ENCODE measurements at places on chromosomes 7 and 10.

DNA sequence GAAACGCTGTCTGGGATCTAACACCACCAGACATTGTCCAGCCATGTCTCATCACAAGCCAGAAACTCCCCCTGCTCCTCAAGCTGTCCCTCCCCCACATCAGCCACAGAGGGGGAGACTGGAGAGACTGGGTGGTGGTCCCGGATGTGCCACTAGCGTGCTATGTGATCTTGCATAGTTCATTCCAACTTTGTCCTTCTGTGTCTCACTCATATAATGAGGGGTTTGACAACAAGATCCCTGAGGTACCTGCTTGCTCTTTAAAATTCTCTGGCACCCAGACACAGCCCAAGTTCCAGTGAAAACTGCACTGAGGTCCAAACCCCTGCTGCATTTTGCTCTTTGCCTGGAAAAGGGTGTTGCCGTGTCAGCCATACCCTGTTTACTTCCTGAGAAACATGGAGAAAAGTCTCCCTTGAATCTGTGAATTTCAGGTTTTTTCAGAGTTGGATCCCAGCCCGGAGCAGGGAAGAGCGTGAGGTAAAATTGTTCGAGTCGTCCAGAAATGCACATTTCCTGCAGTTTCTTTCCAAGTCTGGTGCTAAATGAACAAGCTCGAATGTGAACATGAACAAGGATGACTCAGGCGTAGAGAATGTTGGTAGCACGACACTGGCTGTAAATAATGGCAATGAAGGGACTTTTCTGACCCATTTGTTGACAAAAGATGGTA is 156.6 kb downstream of the CCDC3 start:
- DNase-seq: peak; percentile 64
- no peaks in the 10 kb centered on the region for H3K27me3 ChIP-seq
- no peaks in the 10 kb centered on the region for H3K36me3 ChIP-seq
- no peak overlapping the region for H3K27ac ChIP-seq

GRCh38 chr10:90920986-90921666 is at the start of gene ANKRD1:
ANKRD1 (minus strand) TSS chr10:90921087; CDS start chr10:90921027, 60 bp downstream.
- DNase-seq: no peak
- peaks cover 1% of the 10 kb centered on the region for H3K4me1 ChIP-seq

DNA sequence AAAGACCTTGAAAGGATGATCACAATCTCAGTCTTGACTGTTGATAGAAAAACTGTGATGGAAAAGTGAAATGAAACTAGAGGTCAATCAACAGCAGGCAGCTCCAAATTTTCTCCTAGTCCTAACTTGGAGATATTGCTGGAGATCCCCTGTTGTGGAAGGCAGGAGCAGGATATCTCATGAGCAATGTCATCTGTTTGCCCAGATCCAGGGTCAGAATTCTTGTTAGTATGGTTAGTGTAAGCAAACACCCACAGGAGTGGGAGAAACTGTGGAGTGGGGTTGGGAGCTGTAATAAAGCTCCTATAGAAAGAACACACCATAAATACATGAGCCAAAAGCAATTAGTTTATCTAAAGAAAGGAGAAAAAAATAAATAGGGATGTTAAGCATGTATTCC is 169.0 kb downstream of the AKR1D1 start:
- H3K36me3 ChIP-seq: no peaks in the 10 kb centered on the region
- H3K4me1 ChIP-seq: peaks cover 2% of the 10 kb centered on the region
- H3K27ac ChIP-seq: no peak overlapping the region
- no peaks in the 10 kb centered on the region for H3K27me3 ChIP-seq
- H3K4me3 ChIP-seq: no peak overlapping the region
- DNase-seq: no peak

GRCh38 chr10:72483471-72483870 is 128.8 kb upstream of the DNAJB12 start:
- no peak overlapping the region for H3K27ac ChIP-seq
- H3K36me3 ChIP-seq: no peaks in the 10 kb centered on the region
- no peaks in the 10 kb centered on the region for H3K27me3 ChIP-seq
- H3K4me3 ChIP-seq: no peak overlapping the region
- no peaks in the 10 kb centered on the region for H3K4me1 ChIP-seq

DNA sequence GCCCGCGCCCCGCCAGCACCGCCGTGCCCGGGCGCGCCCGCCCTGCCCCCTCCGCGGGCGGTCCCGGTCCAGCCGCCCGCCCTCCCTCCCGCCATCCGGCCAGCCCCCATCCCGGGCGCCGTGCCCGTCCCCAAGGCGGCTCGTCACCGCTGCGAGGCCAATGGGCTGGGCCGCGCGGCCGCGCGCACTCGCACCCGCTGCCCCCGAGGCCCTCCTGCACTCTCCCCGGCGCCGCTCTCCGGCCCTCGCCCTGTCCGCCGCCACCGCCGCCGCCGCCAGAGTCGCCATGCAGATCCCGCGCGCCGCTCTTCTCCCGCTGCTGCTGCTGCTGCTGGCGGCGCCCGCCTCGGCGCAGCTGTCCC is at the start of gene HTRA1:
TSS of gene HTRA1 (plus strand) at position 187 of the 362 bp plus-strand sequence. CDS start at position 287, 100 bp downstream.
- DNase-seq: peak; percentile 82
- peaks cover 28% of the 10 kb centered on the region for H3K4me1 ChIP-seq
- peak within 1 kb of the TSS; percentile 90 for H3K27ac ChIP-seq
- H3K36me3 ChIP-seq: no peaks in the 10 kb centered on the region

- H3K27me3 ChIP-seq: no peaks in the 10 kb centered on the region
- no peaks in the 10 kb centered on the region for H3K4me1 ChIP-seq
- no peak for DNase-seq
- no peaks in the 10 kb centered on the region for H3K36me3 ChIP-seq
- no peak overlapping the region for H3K27ac ChIP-seq
Measured at GRCh38 chr7:133186060-133186459, 66.8 kb upstream of the EXOC4 start.

DNA sequence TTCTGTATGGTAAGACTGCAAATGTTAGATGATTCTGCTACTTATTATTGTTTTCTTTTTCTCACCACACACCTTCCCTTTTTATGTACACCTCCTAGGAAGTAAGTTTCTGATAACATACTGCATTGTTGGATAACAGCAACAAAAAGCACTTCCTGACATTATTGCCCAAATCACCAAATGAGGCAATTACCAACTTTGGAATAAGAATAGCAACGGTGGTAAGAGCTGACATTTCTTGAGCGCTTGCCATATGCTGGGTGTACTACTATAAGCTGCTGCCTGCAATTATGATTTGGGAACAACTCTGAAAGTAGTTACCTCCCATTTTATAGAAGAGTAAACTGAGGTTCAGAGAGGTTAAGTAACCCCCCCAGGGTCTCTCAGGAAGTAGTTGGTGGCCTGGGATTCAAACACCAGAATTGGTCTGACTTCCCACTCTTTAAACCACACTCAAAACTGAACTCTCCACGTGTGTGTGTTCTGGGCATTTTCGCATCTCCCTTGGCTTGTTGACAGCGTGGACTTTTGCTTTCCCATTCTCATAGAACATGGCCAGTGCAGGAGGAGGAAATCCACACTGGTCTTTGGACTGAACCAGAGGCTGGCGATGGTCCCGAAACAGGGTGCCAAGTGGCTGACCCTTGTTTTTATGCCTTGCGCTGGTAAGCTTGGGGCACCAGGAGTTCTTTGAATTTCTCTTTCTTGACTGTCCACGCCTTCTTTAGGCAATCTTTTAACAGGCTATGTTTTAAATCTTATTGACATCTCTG is 71.4 kb downstream of the TCF7L2 start:
- DNase-seq: no peak
- H3K4me1 ChIP-seq: peaks cover 27% of the 10 kb centered on the region
- H3K4me3 ChIP-seq: no peak overlapping the region
- H3K27me3 ChIP-seq: no peaks in the 10 kb centered on the region

- no peaks in the 10 kb centered on the region for H3K36me3 ChIP-seq
- H3K4me1 ChIP-seq: no peaks in the 10 kb centered on the region
- DNase-seq: no peak
- H3K4me3 ChIP-seq: no peak overlapping the region
- H3K27ac ChIP-seq: no peak overlapping the region
Measured at GRCh38 chr7:128094686-128095085, 63.4 kb upstream of the LRRC4 start.

- peaks cover 3% of the 10 kb centered on the region for H3K27me3 ChIP-seq
- no peaks in the 10 kb centered on the region for H3K36me3 ChIP-seq
- peak overlapping the region; percentile 61 for H3K4me3 ChIP-seq
- H3K27ac ChIP-seq: no peak overlapping the region
Measured at GRCh38 chr7:27155816-27156507, 513 bp downstream of the HOXA7 start.

DNA sequence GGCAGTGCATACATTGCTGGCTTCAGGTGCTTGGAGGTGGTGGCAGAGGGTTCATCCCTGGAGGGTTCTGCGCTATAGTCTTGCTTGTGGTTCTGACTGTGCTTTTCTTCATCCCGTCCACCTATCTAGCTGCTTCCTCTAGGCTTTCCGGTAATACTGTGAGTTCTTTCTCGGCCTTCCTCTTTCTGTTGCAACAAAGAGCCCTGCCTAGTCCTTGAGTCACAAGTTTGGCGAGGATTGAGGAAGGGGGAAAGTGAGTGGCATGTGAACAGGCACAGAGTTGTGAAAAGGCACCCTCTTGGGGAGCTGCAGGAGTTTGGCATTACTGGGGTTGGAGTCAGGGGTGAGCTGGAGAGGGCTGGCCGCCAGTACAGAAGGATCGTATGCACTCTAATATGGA is 123.0 kb downstream of the SH2D4B start:
- no peak overlapping the region for H3K4me3 ChIP-seq
- no peak overlapping the region for H3K27ac ChIP-seq

- H3K4me1 ChIP-seq: no peaks in the 10 kb centered on the region
- no peak overlapping the region for H3K27ac ChIP-seq
- no peaks in the 10 kb centered on the region for H3K36me3 ChIP-seq
- no peak overlapping the region for H3K4me3 ChIP-seq
- DNase-seq: no peak
Measured at GRCh38 chr7:111744501-111745155, 182.3 kb upstream of the IMMP2L start.

DNA sequence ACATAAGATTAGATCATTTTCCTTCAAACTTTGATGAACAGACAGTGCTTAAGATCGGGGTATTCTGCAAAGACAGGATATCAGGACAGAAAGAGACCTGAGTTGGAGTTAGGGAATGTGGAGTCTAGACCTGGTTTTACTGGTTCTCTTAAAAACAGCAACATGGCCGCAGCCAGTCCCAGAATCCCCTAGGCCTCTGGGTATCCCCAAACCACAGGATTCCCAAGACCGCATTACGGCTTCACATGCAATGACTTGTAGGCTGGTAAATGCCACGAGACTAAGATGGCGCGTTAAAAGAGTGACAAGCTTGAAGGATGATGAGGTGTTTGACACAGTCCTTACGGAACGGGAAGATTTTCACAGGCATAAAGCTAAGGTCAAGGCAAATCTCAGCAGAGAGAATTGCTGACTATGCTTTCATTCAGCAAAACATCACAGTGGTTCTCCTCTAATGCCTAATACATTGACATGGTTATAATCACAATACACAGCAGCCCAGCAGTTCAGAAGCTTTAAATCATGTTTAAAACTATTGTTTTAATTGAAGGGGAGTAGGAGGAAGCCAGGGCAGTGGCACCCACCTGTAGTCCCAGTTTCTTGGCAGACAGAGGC is 32.9 kb downstream of the MPP7 start:
- H3K27ac ChIP-seq: no peak overlapping the region
- no peaks in the 10 kb centered on the region for H3K27me3 ChIP-seq
- H3K4me1 ChIP-seq: no peaks in the 10 kb centered on the region
- H3K4me3 ChIP-seq: no peak overlapping the region
- H3K36me3 ChIP-seq: no peaks in the 10 kb centered on the region

- no peak for DNase-seq
- no peaks in the 10 kb centered on the region for H3K36me3 ChIP-seq
- no peaks in the 10 kb centered on the region for H3K27me3 ChIP-seq
- H3K4me1 ChIP-seq: no peaks in the 10 kb centered on the region
Measured at GRCh38 chr7:43546231-43546630, 36.7 kb upstream of the STK17A start.

DNA sequence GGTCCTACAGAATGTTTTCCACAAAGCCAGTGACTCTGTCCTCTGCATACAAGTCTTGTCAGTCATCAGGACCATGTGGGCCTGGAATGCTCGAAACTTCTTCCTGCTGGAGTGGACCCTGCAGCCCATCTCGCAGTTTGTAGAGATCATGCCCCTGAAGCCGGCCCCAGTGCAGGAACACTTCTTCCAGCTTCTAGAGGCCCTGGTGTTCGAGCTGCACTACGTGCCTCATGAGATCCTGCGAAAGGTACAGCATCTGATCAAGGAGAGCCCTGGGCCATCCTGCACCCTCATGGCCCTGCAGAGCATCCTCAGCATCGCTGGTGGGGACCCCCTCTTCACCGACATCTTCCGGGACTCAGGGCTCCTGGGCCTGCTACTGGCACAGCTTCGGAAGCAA is 46.5 kb downstream of the WDFY4 start:
- H3K36me3 ChIP-seq: no peaks in the 10 kb centered on the region
- H3K4me1 ChIP-seq: no peaks in the 10 kb centered on the region
- H3K27me3 ChIP-seq: no peaks in the 10 kb centered on the region
- H3K4me3 ChIP-seq: no peak overlapping the region
- no peak overlapping the region for H3K27ac ChIP-seq

DNA sequence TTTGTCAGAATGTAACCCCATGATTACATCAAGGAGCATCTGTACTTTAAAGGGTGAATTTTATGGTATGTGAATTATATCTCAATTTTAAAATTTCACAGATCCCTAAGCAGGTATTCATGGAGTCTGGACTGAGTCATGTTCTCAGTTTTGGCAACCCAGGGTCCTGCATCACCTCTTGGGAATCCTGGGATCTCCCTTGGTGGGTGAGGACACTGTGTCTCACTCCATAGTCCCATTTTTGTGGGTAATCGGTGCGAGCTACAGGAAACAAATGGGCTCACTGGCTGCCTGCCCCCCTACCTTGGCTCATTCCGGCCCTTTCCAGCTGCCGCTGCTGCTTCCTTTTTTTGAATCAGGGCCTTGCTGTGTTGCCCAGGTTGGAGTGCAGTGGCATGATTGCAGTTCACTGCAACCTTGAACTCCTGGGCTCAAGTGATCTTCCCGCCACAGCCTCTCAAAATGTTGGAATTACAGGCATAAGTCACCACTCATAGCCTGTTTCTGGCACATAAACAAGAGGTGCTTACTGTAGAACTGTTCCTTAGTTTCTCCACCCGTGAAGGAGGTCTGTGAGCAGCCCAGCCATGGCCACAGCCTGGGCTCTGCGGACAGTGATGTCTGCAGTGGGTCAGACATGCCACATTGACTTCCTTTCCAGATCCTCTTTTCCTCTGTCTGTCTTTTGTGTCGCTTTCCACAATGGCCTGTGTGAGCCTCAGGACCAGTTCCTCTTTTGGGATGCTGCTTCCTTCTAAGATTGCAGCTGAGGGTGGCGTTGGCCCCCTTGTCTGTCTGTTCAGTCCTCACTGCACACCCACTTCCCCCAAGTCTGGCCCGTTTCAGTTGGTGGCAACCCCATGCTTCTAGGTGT is 14.5 kb downstream of the PALD1 start:
- H3K27me3 ChIP-seq: no peaks in the 10 kb centered on the region
- H3K4me1 ChIP-seq: peaks cover 6% of the 10 kb centered on the region
- no peak for DNase-seq
- no peak overlapping the region for H3K27ac ChIP-seq
- H3K36me3 ChIP-seq: no peaks in the 10 kb centered on the region

Measured in ovary (tissue), 10 donors.